ENCODE measurements at places on chromosomes 13 and 19. TPM values are rescaled to one million over a fixed set of nuclear protein-coding genes. Genes with fewer than 3 reads are reported as not detected.

Gene ZBTB45
- 4.8 TPM for polyA plus RNA-seq

Gene ZNF681
- 1.6 TPM for polyA plus RNA-seq

Gene GAS6
- polyA plus RNA-seq = 0.47 TPM

Gene DAZAP1
- 7.7 TPM for polyA plus RNA-seq

Gene CGB1
- polyA plus RNA-seq = not detected

Gene PCDH17
- not detected for polyA plus RNA-seq

Gene CACNG7
- not detected for polyA plus RNA-seq

Gene PIK3R2
- polyA plus RNA-seq = 5.7 TPM

Gene UBXN6
- polyA plus RNA-seq = 5.2 TPM

Gene PLPP2
- polyA plus RNA-seq = 2.3 TPM

Gene FPR1
- not detected for polyA plus RNA-seq

Gene FDX2
- 16.1 TPM for polyA plus RNA-seq

Gene ANGPTL8
- not detected for polyA plus RNA-seq

Gene ZNF723
- polyA plus RNA-seq = not detected

Gene ZNF177
- polyA plus RNA-seq = 0.63 TPM

Gene RGL3
- polyA plus RNA-seq = not detected

Gene SOX21
- polyA plus RNA-seq = not detected

Gene BRCA2
- polyA plus RNA-seq = 1.3 TPM

Gene BRME1
- 3.5 TPM for polyA plus RNA-seq

Gene CEACAM7
- not detected for polyA plus RNA-seq

Gene OR7D2
- not detected for polyA plus RNA-seq

Gene KLK6
- not detected for polyA plus RNA-seq

Gene ACTMAP
- 2.9 TPM for polyA plus RNA-seq

Gene IGFL1
- polyA plus RNA-seq = not detected

Gene NLRP11
- not detected for polyA plus RNA-seq

Gene TARM1
- not detected for polyA plus RNA-seq

Gene CD209
- polyA plus RNA-seq = not detected

Gene ESD
- polyA plus RNA-seq = 109 TPM

Gene FFAR2
- not detected for polyA plus RNA-seq

Gene KIR2DL1
- polyA plus RNA-seq = 3.1 TPM

Gene PODNL1
- not detected for polyA plus RNA-seq

Measured in CD8-positive, alpha-beta memory T cell (primary cell).